ENCODE measurements at places on chromosomes 1 and 21.

DNA sequence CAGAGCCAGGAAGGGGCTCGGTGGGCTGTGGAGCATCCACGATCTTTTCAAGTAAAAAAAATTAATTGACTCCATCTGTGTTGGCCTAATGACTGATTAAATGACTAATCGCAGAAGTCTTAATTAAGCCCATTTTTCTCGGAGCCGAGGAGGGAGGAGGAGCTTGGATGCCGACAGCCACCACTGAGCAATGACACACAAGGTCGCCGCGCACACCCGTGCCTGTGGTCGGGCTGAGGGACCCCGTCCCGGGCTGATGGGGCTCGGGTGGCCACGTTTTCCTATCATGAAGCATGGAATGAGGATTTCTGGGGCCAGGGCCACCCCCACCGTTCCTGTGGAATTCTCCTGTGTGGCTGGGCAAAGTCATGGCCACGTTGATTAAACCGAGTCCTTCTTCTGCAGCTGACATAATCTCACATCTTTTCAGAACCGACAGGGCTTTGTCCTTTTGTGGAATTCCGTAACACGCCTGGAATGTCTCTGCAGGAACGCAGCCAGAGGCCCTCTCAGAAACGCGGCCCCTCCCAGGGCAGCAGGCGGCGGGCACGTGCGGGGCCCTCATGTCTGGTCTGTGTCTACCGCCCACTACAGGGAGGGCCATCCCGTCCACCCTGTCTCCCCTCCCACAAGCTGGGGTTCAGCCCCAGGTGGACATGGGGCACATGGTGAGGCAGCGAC lies 60.7 kb downstream of the MORN1 start:
- peak; percentile 51 for DNase-seq

- no peak for DNase-seq
These were observed 9.5 kb upstream of the YRDC start for GRCh38 chr1:37817481-37817880.

DNA sequence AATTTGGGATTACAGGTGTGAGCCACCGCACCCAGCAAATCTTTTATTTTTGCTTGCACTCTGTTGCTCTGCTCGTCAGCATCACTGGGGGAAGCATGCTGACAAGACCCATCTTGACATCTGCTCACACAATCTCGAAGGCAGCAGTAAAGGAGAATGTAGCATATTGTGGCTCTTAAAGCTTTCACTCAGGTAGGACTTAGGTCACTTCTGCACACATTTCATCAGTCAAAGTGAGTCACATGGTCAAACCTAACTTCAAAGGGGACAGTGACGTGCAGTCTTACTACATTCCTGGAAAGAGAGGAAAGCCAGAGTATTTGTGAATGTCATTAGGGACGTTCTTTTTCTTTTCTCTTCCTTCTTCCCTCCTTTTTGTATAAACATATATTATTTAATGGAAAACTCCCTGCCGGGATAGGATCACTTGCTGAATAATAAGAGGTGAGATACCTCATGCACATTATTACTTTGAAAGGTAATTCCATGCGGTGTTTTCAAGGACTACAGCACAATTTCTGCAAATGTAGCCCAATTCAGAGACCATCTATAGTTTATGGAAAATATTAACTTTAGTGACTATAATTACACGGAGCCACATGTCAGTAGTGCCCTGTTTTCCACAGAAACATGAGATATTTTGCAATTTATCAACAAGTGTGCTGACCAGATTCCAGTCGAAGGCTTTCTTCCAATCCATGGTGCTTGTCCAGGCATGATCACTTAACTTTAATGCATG lies 19.3 kb upstream of the ACBD6 start:
- DNase-seq = no peak

DNA sequence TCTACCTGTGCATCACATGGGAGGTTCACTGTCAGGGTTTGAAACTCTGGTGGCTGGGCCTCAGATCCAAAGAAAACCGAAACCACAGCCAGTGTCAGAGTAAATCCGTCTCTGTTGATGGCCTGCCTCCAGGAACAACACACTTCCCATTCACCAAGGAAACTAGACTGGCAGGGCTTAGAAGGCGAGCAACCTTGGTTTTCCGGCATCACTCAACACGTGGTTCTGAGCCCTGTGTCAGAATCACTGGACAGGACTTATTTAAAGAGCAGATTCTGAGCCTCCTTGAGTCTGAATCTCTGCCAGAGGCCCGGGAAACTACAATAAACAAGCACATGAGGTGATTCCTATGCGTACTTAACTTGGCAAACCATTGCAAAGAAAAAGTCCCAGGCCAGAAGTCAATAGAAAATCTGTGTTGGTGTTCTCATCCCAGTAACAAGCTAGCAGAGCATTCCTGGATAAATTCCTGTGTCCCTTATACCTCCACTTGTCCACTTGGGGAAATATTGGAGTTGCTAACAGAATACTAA lies 70.0 kb downstream of the KCTD3 start:
- peak; percentile 2 for DNase-seq

DNA sequence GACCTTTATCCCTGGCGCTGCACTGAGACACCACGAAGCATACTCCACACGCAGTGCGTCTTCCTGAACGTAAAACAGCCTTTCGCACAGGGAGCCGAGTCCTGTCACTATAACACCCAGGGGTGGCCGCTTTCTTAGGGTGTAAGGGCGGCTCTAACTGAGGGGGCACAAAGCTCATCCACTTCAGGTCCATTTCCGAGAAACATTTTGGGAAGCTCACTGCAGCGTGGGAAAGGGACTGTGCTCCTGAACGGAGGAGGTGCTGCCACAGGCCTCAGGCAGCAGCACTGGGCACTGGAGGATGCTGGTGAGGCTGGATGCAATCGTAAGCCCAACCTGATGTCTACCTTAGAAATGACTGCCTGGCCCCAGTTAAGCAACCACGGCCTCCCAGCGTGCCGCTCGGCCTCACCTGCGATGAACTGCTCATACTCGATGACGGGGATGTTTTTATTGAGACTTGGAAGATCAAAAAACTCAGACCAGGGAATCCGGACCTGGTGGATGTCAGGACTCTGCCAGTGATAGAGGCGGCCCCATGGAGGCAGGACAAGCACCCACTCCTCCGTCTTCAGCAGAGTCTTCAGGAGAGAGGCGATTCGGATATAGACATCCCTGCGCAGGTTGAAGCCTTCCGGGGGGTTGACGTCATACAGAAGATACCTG lies 2.3 kb downstream of the POFUT2 start:
- no peak for DNase-seq
